ENCODE measurements at places on chromosomes 5 and 9.

GRCh38 chr5:178232920-178233429 lies 373 bp upstream of the PHYKPL start:
- no peak for DNase-seq

- DNase-seq = no peak
Measured at GRCh38 chr5:75367401-75367800, 30.4 kb downstream of the HMGCR start.

DNA sequence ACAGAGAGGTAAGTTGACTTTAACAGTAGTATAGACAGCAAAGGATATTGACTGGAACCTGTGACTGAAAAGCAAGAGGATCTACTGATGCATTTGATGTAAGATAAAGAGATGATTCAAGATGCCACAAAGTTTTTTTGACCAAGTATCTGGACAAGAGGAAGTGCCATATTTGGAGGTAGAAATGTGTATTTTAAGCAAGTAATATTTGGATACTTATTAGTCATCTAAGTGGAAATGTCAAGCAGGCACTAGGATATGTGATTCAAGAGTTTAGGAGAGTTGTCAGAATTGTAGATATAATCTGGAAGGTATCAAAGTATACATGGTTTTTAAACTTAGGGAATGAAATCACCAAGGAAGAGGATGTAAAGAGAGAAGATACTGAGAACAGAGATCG lies 686.1 kb upstream of the CHD1 start:
- DNase-seq = no peak

GRCh38 chr5:156500755-156501154 lies 173.8 kb downstream of the SGCD start:
- DNase-seq = no peak

DNA sequence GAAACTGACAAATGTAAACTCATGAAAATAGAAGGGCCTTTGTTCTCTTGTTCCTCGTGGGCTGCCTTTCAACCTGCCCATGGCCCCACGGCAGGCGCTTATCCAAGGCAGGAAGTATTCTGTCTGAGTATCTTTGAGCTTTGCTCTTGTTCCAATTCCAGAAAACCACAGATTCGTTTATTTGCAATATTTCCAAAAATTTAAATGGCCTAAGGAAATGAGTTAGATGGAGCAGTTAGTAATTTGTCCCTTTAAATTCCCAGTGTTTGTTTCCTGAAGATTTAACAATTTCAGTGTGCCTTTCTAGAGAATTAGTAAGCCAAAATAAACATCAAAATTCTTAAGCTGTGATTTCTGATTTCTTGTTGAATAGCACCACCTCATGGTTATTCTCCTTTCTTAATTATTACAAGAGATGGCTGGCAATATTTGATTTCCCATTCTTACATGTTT lies 299.4 kb upstream of the RASA1 start:
- no peak for DNase-seq

DNA sequence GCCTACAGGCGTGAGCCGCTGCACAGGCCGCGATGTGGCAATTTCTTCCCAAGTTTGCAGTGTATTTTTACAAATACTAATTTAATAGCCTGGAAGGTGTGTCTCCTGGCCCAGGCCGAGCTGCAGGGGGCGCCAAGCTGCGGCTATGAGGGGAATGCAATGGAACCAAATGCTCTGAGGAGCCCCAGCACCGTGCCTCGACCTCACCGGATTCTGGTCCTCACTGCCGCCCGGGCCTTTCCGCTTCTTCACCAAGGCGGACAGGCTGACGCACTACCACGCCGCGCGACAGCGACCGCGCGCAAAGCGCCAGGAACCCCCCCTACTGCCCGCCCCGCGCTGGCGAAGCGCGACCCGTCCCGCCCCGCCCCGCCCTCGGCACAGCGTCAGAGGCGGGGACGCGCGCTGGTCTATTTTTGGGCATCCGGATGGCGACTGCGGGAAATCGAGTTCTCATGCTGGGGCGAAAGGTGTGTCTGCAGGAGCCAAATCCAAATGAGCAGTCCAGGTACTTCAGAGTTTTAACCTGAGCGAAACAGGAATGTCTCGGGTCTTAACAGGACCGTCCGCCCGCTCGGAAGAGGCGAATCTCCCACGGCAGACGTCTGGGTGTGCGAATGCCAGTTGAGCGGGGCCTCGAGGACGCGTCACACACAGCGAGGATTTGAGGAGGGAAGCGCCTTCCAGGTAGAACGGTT lies 31.7 kb upstream of the PRXL2C start:
- peak; percentile 82 for DNase-seq

DNA sequence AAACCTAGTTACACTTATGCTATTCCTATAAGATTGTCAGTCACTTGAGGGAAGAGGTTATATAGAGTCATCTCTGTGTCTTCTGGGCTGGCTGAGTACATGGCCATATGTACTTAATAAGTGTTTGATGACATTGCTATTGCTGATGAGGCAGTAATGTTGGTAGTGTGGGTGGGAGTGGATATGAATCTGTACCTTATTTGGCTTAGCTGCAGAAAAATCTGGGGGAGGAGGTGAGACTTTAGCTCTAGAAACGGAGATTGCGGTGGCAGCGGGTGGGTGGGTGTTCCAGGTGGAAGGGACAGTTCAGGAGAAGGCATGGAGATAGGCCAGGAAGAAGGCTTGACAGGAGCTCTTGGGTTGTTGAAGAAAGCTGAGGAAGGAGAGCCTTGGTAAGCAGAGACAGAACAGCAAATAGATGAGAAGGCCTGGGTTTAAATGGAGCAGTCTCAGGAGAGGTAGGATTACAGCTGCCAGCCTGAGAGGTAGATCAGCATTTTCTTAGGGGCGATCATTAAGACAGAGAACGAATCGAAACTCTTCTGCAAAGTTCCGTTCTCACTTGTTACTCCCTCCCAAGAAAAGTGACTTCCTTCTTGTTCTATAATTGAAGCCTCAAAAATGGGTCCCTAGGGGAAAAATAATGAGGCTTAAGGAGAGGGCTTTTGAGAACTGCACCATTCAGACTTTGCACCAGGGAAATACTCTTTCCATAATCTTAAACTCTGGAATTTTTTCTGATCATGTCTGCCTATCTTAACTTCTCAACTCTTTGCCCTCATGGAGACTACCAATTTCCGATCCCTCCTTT lies 160.5 kb downstream of the UNC13B start:
- DNase-seq = no peak

- peak; percentile 36 for DNase-seq
Measured at GRCh38 chr9:83583151-83584014, 39.6 kb upstream of the IDNK start.

- no peak for DNase-seq
Measured at GRCh38 chr9:121564504-121565260, 65.0 kb upstream of the GGTA1 start.

GRCh38 chr5:119079318-119079921 lies 8.5 kb downstream of the DMXL1 start:
- no peak for DNase-seq
